ENCODE measurements at places on chromosomes 6 and 20.
A peak's percentile ranks its signal among the peaks of the same experiment; 100 is the strongest.

DNA sequence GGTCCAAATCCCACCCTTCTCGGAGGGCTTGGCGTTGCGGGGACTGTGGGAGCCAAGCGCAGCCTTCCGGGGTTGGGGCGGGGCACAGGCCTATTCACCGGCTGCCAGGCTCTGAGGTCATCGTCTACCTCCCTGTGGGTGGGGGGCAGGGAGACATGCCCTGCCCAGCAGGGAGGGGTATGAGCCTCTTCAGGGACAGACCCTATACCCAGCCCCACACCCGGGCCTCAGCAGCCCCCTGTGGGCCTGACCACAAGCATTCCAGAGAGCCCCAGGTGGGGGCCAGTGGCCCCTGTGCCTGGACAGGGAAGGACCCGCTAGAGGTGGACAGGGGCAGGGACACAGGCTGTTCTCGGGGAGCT lies 11.6 kb downstream of the LAMA5 start:
- no peak for DNase-seq

DNA sequence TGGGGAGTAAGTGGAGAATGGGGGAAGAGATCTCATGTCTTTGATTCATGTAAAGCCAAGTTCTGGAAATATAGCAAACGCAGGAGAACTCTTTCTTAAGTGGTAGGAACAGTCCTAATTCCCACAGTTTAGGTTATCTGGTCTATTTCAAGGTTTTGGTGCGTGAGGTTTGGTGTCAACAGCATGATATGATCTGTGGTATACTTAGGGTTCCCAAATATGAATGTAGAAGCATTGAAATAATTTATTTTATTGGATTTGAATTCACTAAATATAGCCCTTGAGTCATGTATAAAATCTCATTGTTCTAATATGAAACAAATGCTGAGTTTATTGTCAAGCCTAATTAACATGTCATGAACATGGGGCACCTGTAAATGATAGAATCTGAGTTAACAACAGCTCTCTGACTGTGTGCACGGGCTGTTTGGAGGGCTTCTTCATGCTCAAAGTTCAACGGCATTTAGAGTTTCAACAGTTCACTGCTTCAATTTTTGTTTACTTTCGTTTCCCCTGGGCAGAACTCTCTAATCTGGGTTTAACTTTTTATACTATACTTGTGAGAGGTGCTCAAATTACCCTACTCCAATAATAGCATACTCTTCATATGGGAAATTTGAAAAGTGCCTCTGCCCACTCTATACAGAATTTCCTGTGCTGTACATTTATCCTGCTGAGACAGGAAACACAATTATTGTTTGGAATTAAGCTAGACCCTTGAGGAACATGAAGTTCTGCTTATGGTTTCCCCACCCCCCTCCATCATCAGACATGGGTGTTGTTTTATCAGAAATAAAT lies 236.3 kb upstream of the ZNF217 start:
- DNase-seq = no peak

GRCh38 chr6:129683601-129684322 lies 26.2 kb downstream of the ARHGAP18 start:
- DNase-seq = peak; percentile 85

DNA sequence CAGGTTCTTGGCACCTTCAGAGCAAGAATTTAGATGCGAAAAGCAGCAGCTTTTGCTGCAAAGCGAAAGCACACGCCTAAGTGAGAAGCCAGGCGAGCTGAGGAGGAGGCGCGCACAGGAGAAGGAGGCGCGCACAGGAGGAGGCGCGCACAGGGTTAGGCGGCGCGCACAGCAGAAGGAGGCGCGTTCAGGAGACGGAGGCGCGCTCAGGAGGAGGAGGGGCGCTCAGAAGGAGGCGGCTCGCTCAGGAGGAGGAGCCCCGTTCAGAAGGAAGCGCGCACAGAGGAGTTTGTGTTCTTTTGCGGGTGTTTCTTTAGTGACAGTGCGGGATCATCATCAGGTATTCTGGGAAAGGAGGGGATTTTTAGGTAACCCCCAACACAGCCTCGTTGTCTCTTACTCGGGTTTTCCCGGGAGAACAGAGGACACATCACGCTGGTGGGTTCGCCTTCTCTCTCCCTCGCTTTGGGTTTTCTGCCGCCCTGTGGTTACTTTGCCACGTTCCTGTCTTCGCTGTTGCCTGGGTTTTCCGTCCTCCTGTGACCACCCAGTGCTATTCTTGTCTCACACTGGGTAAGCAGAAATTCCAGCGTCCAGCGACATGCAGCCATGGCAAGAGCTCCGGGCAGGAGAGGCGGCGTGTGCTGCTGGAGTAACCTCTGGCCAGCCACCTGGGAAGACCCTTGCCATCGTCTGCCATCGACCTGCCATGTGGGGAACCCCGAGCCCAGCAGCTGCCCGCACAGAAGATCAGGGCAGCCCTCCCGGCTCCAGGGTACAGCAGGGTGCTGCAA lies 47.0 kb downstream of the WDR27 start:
- peak; percentile 23 for DNase-seq

GRCh38 chr6:106924694-106925523 lies 49.6 kb downstream of the CD24 start:
- DNase-seq = peak; percentile 9

DNA sequence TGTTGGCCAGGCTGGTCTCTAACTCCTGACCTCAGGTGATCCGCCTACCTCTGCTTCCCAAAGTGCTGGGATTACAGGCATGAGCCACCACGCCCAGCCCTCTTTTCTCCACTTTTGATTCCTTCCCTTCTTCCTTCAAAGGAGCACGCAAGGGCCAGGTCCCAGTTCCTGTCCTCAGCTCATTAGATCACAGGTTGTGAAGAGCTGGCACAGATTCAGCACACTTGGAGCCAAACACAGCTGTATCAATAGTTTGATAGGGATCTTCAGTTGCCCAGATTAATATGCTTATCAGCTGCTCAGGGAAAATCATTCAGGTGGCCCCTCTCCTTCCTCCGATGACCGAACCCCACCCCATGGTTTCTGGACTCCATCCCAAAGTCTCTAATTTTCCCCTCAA lies 14.4 kb upstream of the SLC22A23 start:
- no peak for DNase-seq

GRCh38 chr6:115766745-115767462 lies 293.8 kb downstream of the FRK start:
- DNase-seq = no peak

DNA sequence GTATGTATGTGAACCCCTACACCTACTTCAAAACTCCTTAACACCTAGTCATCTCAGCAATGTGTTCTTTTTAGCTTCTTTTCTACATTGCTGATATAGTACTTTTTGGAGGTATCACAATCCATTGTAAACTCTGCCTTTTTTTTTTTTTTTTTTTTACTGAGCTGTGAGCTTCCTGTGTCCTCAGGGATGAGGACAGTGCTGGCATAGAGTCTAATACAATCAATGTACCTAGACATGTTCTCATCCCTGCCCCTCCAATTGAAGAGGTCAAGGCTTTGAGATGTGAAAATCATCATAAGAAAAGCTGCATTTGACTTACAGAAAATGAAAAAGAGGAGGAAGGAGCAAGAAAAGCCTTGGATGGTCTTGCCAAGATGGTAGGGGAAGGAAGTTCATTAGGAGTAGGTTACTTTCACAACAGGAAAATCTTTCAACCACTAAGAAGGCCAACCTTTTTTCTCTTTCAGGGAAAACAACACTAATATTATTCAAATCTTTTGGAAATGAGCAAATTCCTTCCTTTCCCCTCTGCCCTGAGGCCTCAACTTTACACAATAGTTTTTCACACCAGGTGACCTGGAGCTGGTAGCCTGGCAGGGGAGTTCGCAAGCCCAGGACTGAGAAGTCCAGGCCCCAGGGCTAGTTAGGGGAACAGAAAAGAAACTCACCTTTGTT lies 2.8 kb upstream of the JARID2 start:
- peak; percentile 82 for DNase-seq

- no peak for DNase-seq
These were observed 21.3 kb downstream of the SNAP25 start for GRCh38 chr20:10239954-10240353.

GRCh38 chr6:72216222-72217068 lies 330.1 kb downstream of the RIMS1 start:
- no peak for DNase-seq

GRCh38 chr20:53778041-53778516 lies 184.4 kb upstream of the ZNF217 start:
- peak; percentile 11 for DNase-seq

DNA sequence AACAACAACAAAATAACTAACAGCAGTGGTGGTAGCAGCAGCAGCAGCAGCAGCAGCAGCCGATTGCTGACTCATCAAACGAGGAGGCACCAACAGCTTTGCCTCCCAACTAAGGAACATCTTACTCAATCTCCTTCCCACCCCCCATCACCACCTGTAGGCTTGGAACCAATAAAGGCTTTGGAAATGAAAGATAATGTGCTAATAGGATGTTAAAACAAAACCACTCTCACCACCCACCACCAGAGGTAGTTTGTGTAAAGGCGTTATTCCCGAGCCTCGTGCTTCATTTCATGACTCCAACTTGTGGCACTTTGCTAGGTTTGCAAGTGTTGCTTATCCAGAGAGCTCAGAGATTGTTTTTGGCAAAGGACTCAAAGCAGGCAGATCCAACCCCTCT lies 346.5 kb downstream of the CD83 start:
- DNase-seq = peak; percentile 16

GRCh38 chr6:5766260-5766659 lies 240.5 kb downstream of the NRN1 start:
- no peak for DNase-seq

GRCh38 chr6:111263837-111264236 lies 176.5 kb downstream of the SLC16A10 start:
- DNase-seq = peak; percentile 24

GRCh38 chr6:45965792-45966191 lies 49.9 kb downstream of the CLIC5 start:
- no peak for DNase-seq

DNA sequence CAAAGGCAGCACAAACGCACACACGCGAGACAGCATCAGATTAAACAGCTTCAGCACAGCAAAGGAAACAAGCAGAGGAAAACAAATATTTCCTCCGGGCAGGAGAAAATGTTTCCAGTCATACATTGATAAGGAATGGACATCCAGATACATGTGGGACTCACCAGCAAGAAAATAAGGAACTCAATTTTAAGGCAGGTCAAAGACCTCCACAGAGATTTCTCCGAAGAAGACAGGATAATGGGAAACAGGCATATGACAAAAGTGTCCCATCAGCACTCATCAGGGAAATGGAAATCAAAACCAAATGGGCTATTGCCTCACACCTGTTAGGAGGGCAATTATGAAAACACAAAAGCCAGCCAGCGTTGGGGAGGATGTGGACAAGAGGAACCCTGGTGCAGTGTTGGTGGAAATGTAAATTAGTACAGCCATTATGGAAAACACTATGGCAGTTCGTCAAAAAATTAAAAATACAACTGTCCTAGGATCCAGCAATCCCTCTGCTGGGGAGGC lies 9.7 kb upstream of the SLCO4A1 start:
- no peak for DNase-seq

DNA sequence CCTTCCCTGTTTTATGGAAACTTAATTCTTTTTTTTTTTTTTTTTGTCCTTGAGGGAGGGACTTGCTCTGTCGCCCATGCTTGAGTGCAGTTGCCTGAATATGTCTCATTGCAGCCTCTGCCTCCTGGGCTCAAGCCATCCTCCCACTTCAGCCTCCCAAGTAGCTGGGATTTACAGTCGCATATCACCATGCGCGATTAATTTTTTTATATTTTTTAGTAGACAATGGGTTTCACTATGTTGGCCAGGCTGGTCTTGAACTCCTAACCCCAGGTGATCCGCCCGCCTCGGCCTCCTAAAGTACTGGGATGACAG lies 654 bp downstream of the TMEM14C start:
- no peak for DNase-seq

DNA sequence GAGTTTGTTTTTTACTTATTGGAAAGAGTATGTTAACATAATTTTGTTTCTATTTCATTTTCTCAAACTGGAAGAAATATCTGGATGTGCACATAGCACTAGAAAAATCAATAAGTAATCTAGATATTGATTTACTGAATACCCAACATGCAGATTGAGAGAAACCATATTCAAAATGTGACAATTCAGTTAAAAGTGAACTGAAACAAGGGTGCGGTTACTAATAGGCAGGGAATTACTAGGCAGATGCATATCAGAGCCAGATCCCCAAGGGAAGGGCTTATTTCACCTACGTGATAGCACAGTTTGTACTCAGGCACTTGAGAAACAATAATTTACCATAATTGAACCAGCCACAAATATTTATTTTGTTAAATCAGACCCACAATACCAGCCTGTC lies 493.1 kb upstream of the FLRT3 start:
- no peak for DNase-seq

GRCh38 chr6:35739645-35740524 lies 3.1 kb downstream of the ARMC12 start:
- DNase-seq = no peak

GRCh38 chr6:4817551-4817950 lies 41.3 kb downstream of the CDYL start:
- DNase-seq = no peak

DNA sequence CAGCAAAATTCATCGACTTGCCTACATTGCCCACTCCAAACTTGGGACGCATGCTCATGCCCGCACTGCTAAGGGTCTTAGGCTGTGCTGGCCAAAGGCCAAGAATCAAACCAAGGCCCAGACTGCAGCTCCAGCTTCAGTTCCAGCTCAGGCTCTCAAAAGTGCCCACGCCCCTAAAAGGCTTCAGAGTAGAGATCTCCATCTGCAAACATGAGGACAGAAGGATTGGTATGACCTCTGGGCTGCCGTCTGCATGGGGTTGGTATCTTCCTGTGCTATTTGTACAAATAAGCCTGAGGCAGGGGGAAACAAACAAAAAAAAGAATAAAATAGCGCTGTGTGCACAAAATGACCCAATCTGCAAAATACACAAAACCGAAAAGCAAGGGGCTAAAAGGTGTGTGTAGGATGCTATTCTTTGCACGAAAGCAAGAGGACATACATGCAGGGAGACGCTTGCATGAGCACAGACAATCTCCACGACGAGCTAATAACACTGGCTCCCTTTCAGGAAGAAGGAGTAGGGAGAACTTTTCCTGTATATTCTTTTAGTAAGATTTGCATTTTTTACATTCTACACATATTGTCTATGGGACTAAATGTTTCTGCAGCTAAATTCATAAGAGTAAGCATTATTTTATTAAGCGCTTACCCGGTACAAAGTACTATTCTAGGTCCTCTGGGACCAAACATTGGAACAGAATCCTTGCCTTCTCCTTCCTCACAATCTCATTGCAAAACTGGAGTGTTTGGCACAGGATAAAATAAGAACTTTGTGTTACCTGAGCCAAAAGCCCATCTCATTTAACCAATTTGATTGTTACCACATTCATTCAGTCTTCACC lies 33.1 kb downstream of the ATP9A start:
- DNase-seq = no peak

DNA sequence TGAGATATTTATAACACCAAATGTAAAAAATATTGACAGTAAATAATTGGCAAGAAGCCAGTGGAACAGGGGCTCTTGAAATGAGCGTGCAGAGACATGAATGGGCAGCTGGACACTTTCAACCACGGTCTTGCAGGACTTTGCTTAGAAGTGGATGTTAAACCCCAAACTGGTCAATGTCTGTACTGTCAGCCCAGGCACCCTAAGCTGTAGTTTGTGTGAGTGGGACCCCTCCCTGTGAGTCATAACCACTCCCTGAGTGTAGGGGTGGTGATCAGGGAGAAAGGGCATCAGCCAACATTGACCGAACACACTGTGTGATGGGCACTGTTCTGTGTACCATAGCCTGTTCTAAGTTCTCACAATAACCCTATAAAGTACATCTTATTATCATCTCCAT lies 108.6 kb downstream of the FIG4 start:
- no peak for DNase-seq

GRCh38 chr20:21325296-21325695 lies 22.2 kb downstream of the XRN2 start:
- no peak for DNase-seq
